ENCODE measurements at places on chromosomes 13 and 19.
A peak's percentile ranks its signal among the peaks of the same experiment; 100 is the strongest.

DNA sequence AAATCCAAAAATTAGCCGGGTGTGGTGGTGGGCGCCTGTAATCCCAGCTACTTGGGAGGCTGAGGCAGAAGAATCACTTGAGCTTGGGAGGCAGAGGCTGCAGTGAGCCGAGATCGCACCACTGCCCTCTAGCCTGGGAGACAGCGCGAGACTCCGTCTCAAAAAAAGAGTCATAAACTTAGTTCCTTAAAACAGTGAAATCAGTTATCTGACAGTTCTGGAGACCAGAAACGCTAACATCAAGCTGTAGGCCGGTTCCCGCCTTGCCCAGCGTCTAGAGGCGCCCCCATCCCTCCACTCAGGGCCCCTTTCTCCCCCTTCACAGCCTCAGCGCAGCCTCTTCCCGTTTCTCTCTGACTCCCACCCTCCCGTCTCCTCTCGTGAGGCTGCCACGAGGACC lies 11.9 kb downstream of the ADAT3 start:
- no peak for DNase-seq

GRCh38 chr13:47678201-47678968 lies 322.7 kb downstream of the SUCLA2 start:
- no peak for DNase-seq

- no peak for DNase-seq
Observed at GRCh38 chr19:51921949-51922348, 5.3 kb upstream of the ZNF613 start.

- DNase-seq, result no peak
Observed at GRCh38 chr13:40146063-40146462, 490.6 kb downstream of the COG6 start.

DNA sequence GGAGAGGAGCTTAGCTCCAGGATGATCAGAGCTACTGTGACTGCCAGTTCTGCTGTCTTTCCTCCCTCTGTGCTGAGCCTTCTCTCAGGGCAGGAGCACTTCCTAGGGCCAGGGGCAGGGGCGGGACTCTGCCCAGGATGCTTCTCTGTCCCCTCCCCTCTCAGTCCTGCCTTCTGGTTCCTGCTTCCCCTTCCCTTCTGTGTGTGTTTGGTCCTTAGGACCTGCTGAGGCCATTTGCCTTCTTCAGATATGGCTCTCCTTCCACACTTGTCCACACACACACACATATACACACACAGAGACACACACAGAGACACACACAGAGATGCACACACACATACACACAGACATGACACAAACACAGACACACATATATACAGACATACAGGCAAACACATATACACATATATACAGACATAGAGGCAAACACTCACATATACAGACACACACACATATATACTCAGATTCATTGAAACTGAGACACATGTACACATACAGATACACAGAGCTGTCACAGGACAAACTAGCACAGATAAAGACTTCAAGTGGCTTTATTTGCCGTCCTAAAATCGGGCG lies 22.0 kb upstream of the CD177 start:
- no peak for DNase-seq

GRCh38 chr13:80530191-80530590 lies 189.3 kb upstream of the SPRY2 start:
- DNase-seq, result no peak

- DNase-seq, result no peak
Observed at GRCh38 chr19:36008336-36008978, at the start of gene SYNE4. Gene SYNE4 (minus strand): TSS chr19:36008813. CDS start chr19:36008681, 132 bp downstream.

DNA sequence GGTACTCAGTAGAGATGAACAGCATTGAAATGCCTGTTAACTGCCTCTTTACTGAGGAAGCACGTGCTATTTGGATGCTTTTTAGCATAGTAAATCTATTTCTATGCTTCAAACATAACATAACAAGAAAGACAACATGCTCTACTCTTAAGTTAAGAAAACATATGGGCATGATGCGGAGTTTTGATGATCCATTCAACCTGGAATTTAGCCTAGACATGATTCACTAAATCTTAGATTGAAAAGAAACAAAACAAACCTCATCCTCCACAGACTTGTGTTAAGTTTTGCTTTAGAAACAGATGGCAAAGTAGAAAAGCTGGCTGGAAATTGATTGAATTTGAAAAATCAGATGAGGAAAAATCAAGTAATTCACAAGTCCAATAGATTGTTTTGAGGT lies 593.8 kb downstream of the OLFM4 start:
- no peak for DNase-seq

DNA sequence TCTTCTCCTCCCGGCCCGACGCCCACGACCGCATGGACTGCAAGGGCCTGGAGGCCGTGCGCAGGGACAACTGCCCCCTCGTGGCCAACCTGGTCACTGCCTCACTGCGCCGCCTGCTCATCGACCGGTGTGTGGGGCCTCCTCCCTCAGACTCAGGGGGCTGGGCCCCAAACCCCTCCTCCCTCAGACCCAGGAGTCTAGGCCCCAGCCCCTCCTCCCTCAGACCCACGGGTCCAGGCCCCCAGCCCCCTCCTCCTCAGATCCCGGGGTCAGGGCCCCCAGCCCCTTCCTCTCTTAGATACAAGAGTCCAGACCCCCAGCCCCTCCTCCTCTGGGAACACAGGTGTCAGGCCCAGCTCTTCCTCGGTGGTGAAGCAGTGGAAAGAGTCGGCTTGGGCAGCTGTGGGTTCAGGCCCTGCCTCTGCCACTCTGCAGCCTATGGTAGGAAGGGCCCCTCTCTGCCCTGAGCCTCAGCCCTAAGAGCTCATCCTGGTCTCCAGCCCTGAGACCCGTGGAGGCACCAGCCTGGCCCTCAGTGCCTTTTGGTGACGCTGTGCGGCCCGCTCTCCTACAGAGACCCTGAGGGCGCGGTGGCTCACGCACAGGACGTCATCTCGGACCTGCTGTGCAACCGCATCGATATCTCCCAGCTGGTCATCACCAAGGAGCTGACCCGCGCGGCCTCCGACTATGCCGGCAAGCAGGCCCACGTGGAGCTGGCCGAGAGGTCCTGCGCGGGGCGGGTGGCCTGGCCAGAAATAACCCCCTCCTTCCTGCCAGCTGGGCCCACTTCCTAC lies 3.7 kb upstream of the SPIB start:
- DNase-seq, result peak; percentile 7

DNA sequence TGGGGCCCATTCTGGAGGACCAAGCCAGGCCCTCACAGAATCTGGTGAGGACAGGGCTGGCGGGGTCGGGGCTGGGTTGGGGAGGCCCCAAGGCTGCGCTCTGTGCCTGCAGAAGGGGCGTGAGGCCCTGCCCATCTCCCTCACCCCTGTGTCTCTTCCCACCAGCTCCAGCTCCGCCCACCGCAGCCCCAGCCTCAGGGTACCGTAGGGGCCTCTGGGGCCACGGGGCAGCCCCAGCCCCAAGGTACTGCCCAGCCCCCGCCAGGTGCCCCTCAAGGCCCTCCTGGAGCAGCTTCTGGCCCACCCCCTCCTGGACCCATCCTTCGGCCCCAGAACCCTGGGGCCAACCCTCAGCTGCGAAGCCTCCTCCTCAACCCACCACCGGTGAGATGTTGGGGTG lies 15.4 kb upstream of the PTOV1 start:
- DNase-seq, result no peak

DNA sequence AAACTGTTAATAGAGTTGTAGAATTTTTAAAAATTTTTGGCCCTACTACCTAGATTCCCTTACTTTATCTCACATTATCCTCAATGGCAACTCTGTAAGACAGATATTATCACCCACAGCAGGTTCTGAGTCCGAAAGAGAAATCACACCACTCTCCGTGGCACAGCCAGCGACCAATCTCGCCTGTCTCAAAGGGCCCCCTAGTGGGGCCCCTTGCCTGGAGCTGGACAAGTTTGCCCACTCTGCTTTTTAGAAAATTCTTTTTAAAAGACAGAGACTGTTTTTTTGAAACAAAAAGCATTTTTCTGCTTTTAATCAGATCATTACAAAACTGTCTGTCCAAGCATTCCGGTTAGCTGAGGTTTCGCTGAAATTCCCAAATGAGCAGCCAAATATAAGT lies 21.7 kb downstream of the PHF11 start:
- no peak for DNase-seq

GRCh38 chr19:12646551-12646950 lies 20.0 kb downstream of the MAN2B1 start:
- no peak for DNase-seq

GRCh38 chr19:7865262-7865911 lies 8.8 kb downstream of the PRR36 start:
- no peak for DNase-seq

GRCh38 chr13:35283856-35284255 lies 192.6 kb downstream of the MAB21L1 start:
- no peak for DNase-seq

DNA sequence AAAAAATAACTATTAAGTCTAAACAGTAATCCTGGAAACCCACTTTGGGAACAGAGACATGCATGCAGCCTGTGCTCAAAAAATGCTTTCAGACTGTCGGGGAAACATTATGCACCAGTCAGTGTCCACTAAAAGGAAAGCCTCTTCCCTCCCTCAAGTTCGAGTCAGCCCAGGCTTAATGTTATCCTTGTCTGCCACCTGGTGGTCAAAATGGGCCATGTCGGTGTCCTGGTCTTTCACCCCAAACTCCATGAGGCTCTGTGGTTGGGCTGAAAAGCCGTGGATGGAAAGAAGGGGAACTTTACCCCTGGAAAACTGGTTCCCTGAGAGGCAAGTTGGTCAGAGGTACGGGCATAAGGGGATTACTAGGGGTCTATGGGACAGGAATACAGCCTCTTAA lies 88.4 kb upstream of the ZNF492 start:
- DNase-seq, result no peak

DNA sequence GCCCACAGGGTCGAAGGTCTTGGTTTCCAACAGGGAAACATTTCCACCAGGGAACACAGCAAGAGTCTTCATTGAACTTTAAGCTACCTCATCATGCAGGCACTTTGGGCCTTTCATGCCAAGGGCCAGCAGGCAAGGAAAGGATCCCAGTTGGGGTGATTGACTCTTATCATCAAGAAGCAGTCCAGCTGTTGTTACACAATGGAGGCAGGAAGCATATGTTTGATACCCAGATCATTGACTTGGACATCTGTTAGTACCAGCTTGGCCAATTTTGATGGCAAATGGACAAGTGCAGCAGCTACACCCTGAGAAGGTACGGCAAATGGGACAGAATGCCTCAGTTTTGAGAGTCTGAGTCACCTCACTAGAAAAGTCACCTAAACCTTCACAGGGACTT lies 10.9 kb upstream of the RCBTB1 start:
- no peak for DNase-seq

DNA sequence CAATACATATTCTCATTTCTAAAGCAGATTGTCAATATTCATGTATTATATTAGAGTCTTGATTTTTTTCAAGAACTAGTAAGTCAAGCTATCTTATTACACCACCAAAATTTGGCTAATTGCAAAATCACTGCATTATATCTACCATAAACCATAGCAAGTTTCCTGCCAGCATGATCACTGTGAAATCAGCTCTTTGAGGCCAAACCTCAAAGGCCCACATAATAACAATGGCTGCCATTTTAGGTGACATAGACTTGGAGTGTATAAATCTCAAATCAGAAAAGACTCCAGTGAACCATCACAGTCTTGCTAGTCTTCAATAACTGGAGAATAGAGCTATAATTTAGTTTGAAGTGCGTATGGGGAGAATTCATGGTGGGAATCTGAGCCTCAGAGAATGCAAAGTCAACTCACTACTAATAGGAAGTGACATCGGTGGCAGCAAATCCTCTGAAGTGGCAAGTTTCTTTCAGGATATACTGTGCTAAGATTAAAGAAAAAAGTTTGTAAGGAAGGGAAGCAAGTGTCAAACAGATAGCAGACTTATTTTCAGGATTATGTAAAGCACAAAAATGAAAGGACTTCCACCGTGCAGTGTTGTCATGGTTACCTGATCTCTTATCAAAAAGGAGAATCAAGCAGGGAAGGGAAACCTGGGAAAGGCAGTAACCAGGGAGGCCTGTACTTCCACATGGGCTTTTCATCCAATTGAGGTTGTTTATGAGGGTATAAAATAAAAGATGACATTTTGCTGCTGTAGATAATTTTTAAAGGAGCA lies 117.4 kb upstream of the FNDC3A start:
- DNase-seq, result no peak

DNA sequence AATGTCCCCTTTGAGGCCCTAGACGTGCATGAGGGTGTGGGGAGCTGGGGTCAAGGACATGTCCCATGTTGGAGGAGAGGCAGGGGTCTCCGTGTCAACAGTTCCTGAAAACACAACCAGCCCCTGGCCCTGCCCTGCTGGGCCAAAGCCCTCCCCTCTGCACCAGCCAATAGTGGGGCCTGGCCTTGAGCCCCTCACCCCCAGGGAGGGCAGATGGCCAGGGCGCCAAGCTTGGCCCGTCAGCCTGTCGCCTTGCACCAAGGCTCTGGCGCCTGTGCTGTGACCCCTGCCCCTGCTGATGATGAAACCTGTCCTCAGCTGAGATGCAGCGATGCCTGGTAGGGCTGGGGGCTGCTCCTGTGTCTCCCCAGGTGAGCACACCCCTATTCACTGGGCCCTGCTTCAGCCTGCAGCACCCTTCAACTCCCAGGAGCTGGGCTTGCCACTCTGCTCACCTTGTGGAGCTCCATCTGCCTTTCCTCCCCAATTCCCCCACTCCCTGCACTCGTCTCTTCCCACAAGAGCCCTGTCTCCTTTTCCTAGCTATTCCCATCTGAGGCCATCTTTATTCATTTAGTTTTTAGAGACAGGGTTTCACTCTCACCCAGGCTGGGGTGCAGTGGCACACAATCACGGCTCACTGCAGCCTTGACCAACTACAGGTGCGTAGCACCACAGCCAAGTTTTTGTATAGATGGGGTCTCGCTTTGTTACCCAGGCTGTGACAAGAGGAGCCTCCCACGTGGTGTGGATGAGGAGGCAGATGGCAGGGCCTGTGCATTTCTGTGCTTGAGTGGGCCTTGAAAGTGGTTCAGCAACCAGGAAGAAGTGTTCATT lies 2.1 kb upstream of the HAMP start:
- DNase-seq, result no peak

DNA sequence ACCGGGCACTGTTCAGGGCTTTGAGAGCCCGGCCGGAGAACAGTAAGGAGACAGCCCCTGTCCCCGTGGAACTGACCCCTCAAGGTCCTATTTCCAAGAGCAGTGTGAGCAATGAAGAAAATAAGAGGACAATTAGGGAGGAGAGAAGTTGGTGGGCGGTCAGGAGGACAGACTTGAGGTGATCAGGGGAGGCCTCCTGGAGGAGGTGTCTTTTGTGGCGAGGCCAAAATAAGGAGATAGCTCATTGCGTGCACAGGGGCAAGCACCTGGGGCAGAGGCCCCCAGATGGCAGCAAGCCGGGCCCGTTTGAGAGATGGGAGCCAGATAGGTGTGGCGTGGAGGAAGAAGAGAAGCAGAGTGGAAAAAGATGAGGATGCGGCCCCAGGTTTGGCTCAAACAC lies 2.8 kb upstream of the LRRC4B start:
- DNase-seq, result no peak

GRCh38 chr13:51928231-51928630 lies 66.5 kb downstream of the CCDC70 start:
- DNase-seq, result no peak

DNA sequence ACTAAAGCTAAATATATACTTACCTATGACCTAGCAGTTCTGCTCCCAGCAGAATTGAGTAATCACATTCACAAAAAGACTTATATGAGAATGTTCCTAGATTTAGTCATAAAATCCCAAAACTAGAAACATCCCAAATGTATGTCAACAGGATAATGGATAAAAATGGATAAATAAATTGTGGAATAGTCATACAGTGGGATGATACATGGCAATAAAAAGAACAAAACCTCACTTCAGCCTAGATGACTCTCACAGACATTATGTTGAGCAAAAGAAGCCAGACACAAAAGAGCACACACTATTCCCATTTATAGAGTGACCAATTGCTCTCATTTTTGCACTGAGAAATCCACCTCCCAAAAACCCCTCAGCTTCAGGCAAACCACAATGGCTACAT lies 352.4 kb upstream of the HTR2A start:
- DNase-seq, result no peak
